ENCODE measurements at places on chromosomes 4 and X.
A peak's percentile ranks its signal among the peaks of the same experiment; 100 is the strongest.

- no peaks in the 10 kb centered on the region for H3K4me1 ChIP-seq
- no peak for DNase-seq
- no peaks in the 10 kb centered on the region for H3K36me3 ChIP-seq
- H3K27me3 ChIP-seq = no peaks in the 10 kb centered on the region
- H3K27ac ChIP-seq = no peak overlapping the region
Observed at GRCh38 chr4:15976456-15977447, 13.8 kb upstream of the FGFBP2 start.

DNA sequence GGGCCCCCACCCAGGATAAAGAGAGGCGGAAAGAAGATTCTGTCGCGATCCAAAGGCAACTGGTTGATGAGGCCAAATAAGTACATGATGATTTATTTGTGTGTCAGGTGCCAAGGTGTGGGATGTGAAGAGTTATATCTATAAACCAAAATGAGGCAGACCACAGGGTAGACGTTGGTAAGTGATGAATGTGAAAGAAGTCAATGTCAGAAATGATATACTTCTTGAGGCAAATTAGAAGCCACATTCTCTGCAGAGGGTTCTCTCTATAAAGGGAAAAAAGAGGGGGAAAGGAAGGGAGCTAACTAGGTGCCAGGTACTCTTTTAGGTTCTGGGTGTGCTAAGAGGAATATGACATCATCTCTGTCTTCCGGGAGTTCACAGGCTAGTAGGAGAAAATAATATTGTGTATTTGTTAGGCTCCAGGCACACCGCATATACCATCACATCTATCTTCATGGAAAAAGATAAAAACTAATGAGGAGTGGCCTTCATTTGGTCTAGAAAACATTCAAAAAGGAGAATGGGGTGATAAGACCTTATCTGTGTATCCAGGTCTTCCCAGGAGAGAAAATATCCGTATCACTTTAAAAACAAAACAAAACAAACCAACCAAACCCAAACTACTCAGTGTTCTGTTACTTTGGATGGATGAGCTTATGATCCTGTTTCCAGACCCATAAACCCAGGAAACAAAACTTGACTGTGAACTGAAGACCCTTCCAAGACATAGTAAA, 4.8 kb upstream of the SH2D1A start:
- H3K4me3 ChIP-seq = no peak overlapping the region
- no peak overlapping the region for H3K27ac ChIP-seq
- no peaks in the 10 kb centered on the region for H3K4me1 ChIP-seq
- H3K36me3 ChIP-seq = no peaks in the 10 kb centered on the region

- no peak overlapping the region for H3K4me3 ChIP-seq
- H3K27me3 ChIP-seq = no peaks in the 10 kb centered on the region
- no peaks in the 10 kb centered on the region for H3K36me3 ChIP-seq
- peaks cover 3% of the 10 kb centered on the region for H3K4me1 ChIP-seq
- no peak overlapping the region for H3K27ac ChIP-seq
Observed at GRCh38 chrX:46571423-46572339, 1.9 kb upstream of the CHST7 start.

- no peak for DNase-seq
- H3K4me1 ChIP-seq = peaks cover 22% of the 10 kb centered on the region
Observed at GRCh38 chr4:40555176-40555900, 74.3 kb downstream of the RBM47 start.

DNA sequence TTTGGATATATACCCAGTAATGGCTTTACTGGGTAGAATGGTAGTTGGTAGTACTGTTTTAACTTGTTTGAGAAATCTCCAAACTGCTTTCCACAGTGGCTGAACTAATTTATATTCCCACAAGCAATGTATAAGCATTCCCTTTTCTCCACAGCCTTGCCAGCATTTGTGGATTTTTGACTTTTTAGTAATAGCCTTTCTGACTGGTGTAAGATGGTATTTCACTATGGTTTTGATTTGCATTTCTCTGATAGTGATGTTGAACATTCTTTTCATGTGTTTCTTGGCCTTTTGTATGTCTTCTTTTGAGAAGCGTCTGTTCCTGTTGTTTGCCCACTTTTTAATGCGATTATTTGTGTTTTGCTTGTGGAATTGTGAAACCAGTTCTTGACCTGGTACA, 290.5 kb downstream of the BMPR1B start:
- no peak for DNase-seq
- H3K36me3 ChIP-seq = no peaks in the 10 kb centered on the region
- H3K4me1 ChIP-seq = no peaks in the 10 kb centered on the region
- H3K27me3 ChIP-seq = no peaks in the 10 kb centered on the region

DNA sequence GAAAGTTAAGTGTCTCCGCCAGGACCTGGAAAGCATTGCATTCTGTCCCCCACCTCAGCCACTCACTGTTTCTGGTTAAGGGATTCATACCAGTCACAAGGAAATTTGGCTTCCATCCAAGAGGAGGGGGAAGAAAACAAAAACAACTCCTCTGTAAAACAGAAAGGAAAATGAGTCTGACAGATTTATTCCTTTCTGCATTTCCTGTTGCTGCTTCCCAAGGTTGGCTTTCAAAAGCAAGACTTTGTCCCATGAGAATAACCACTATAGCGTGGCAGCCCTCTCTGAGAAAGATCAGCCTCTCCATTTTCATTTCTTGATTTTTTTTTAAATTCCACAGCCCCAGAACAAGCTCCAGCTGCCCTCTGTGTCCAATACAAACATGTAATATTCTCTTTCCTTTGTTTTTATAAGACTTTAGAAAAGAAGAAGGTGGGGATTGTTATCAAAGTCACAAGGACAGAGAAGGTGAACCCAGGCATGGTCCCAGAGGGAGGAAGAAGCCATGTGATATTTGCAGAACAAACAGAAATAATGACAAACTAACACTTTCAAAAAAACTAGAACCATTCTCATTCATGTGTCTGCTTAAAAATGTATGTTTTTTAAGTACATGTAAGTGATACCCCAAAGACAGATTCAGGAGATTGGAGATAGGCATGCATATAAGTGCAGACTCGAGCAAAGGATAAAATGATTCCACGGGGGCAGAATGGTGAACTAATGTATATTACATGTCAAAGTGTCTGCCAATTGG, 90.7 kb upstream of the DCLK2 start:
- no peaks in the 10 kb centered on the region for H3K36me3 ChIP-seq
- DNase-seq = no peak
- H3K27ac ChIP-seq = no peak overlapping the region
- no peaks in the 10 kb centered on the region for H3K4me1 ChIP-seq
- no peaks in the 10 kb centered on the region for H3K27me3 ChIP-seq

DNA sequence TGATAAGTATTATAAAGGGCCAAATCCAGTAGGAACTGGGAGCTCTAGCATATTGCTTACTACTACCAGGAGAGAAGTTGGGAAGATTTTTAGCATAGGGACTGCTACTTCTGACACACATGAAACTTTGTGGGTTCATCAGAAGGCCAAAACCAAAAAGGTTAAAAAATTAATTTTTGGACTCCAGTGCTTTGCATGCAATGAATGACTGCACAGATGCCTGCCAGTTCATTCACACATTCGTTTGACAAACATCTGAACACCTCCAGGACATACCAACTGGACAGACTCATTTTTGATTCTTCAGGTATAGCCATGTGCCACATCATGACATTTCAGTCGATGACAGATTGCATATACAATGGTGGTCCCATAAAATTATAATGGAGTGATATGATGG, 79.8 kb downstream of the MID1IP1 start:
- H3K27ac ChIP-seq = no peak overlapping the region
- no peaks in the 10 kb centered on the region for H3K4me1 ChIP-seq
- H3K4me3 ChIP-seq = no peak overlapping the region
- H3K27me3 ChIP-seq = no peaks in the 10 kb centered on the region

- no peaks in the 10 kb centered on the region for H3K27me3 ChIP-seq
- H3K4me3 ChIP-seq = no peak overlapping the region
- no peak overlapping the region for H3K27ac ChIP-seq
- H3K4me1 ChIP-seq = peaks cover 5% of the 10 kb centered on the region
- H3K36me3 ChIP-seq = no peaks in the 10 kb centered on the region
Observed at GRCh38 chr4:10063544-10064300, 42.4 kb upstream of the SLC2A9 start.

GRCh38 chr4:151541389-151542071, 132.6 kb downstream of the FHIP1A start:
- H3K4me3 ChIP-seq = no peak overlapping the region
- H3K4me1 ChIP-seq = no peaks in the 10 kb centered on the region
- H3K27me3 ChIP-seq = no peaks in the 10 kb centered on the region
- no peaks in the 10 kb centered on the region for H3K36me3 ChIP-seq

DNA sequence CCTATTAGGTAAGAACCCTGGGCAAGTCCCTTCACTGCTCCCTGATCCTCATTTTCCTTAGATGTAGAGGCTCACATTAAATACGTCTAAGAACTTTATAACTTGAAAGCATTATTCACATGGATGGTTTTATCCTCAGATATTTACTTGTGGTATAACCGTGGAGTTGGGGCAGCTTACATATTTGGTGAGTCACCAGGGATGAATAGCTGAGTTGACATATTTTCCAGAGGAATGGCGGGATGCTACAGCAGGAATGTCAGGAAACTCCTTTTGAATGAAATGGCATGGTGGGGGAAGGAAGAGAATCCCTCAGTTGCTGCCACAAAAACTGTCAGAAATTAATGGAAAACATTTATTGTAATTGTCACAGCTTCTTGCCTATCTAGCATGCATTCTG, 165.3 kb upstream of the RPS6KA3 start:
- no peak for DNase-seq
- H3K27ac ChIP-seq = no peak overlapping the region
- H3K27me3 ChIP-seq = no peaks in the 10 kb centered on the region
- no peaks in the 10 kb centered on the region for H3K4me1 ChIP-seq
- H3K36me3 ChIP-seq = no peaks in the 10 kb centered on the region

GRCh38 chrX:154458116-154458953, at the start of gene PLXNA3:
TSS of gene PLXNA3 (plus strand) at chrX:154458281. CDS start at chrX:154460184, 1,903 bp downstream.
- H3K27ac ChIP-seq = no peak within 1 kb of the TSS
- H3K4me3 ChIP-seq = peak within 1 kb of the TSS; percentile 36

DNA sequence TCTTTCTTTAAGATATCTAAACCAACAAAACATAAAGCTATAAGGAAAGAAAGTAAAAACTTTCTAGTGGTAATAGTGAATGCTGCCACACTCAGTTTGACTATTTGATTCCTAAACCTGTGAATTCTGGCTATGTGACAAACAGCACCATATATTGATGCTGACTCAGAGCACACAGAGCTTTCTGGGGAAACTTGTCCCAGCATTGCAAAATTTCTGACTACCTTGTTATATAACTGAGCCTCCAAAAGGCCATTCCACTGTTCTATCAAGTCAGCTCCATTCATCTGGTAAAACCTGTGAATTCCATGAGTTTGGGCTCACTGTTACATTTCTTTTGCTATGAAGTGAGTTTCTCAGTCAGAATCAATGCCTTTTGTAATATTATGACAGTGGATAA, 1229.7 kb downstream of the PCDH18 start:
- H3K4me3 ChIP-seq = no peak overlapping the region
- no peak for DNase-seq
- no peak overlapping the region for H3K27ac ChIP-seq
- no peaks in the 10 kb centered on the region for H3K4me1 ChIP-seq

GRCh38 chr4:172042714-172043114, 229.5 kb downstream of the GALNTL6 start:
- no peak overlapping the region for H3K4me3 ChIP-seq
- no peaks in the 10 kb centered on the region for H3K27me3 ChIP-seq
- no peaks in the 10 kb centered on the region for H3K4me1 ChIP-seq
- no peaks in the 10 kb centered on the region for H3K36me3 ChIP-seq
- DNase-seq = no peak
- H3K27ac ChIP-seq = no peak overlapping the region

DNA sequence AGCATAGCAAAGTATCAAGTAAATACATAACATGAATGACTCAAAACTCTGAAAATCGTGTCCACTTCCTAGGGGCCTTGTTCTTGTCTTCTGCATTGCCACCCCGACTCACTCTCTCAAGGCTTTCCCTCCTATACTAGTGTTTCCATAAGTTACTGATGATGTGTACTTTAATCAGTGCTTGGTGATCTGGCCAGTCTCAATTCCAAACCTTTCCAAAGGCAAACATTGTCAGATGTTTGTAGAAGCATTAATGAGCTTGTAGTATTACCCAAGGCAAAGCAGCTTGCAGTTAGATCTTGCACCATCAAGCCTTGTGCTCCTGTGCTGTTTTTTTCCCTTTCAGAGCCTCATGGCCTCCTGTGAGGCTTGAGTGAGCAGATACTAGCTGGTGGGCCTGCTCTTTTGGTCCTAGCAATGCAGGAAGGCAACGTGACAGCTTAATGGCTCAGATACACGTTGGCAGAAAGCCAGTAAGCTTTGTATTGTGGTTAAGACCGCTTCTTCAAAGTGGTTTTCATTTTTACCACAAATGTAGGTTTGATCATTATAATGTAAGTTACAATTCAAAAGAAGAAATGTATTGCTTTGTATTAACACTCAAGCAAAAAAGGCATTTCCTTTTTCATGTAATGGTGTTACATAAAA, 51.8 kb downstream of the RBPJ start:
- no peaks in the 10 kb centered on the region for H3K36me3 ChIP-seq
- peaks cover 8% of the 10 kb centered on the region for H3K4me1 ChIP-seq
- H3K4me3 ChIP-seq = no peak overlapping the region

- no peak overlapping the region for H3K27ac ChIP-seq
- H3K27me3 ChIP-seq = no peaks in the 10 kb centered on the region
- no peak for DNase-seq
- H3K36me3 ChIP-seq = no peaks in the 10 kb centered on the region
- no peaks in the 10 kb centered on the region for H3K4me1 ChIP-seq
Observed at GRCh38 chr4:629636-629914, 4.2 kb downstream of the PDE6B start.

DNA sequence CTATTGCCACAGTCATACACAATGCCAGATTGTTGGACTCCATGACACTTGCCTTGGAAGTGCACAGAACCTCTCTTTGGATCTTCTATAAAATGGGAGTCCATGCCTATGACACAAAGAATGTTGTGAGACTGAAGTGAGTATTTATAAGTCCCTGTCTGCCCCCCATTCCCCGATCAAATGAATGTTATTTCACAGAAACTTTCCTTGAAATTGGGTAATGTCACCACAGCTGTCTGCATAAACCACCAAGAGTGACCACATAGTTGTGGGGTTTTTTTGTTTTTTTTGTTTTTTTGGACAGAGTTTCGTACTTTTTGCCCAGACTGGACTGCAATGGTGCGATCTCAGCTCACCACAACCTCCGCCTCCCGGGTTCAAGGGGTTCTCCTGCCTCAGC, 27.1 kb upstream of the REST start:
- H3K4me1 ChIP-seq = no peaks in the 10 kb centered on the region
- no peaks in the 10 kb centered on the region for H3K36me3 ChIP-seq
- H3K4me3 ChIP-seq = no peak overlapping the region
- no peak overlapping the region for H3K27ac ChIP-seq

DNA sequence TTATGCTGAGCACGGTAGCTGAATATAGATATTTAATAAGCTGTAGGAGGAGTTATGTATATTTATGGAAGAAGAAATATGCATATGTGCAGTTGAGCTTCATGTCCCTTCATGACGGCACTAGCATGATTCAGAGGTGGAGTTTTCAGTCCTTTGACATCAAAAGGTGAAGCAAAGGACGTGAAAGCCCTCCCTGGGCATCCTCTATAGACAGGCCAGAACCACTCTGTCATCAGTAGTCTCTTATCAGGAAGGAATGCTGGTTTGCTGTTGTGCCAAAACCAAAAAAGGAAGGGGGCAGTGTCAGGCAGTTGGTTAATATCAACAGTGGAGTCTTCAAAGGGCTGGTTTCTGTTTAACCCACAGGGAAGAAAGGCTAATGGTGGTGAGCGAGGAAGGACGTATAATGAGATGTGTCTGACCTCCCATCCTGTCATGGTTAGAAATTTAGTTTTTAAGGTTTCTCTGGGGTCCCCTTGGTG, 23.5 kb upstream of the IL2 start:
- no peaks in the 10 kb centered on the region for H3K27me3 ChIP-seq
- H3K36me3 ChIP-seq = no peaks in the 10 kb centered on the region
- H3K4me3 ChIP-seq = no peak overlapping the region
- no peak overlapping the region for H3K27ac ChIP-seq
- no peak for DNase-seq
- H3K4me1 ChIP-seq = no peaks in the 10 kb centered on the region

Data from right lobe of liver (tissue), 6 donors.